ENCODE measurements at places on chromosomes 11 and 22.

- DNase-seq, result no peak
These were observed 3.5 kb upstream of the IFITM3 start for GRCh38 chr11:324156-324555.

- DNase-seq, result peak; percentile 43
These were observed 26.8 kb upstream of the RAG1 start for GRCh38 chr11:36540998-36541397.

DNA sequence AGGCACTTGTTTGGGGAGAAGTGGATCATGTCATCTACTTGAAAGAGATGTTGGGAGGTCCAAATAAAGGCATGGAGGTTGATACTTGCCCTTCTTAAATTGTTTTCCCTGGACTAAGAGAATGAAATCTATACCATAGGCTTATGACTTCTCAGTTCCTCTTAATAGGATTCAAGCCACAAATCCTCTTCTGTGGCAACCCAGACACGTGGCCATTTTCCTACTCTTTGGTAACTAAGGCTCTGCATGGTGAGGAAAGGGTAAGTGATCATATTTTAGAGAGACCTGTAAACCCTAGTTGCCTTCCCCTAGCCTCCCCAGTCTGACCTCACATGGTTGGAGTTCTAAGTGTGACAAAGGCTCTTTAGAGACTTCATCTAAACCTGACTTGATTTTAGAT, 72.9 kb upstream of the CD44 start:
- DNase-seq, result no peak

DNA sequence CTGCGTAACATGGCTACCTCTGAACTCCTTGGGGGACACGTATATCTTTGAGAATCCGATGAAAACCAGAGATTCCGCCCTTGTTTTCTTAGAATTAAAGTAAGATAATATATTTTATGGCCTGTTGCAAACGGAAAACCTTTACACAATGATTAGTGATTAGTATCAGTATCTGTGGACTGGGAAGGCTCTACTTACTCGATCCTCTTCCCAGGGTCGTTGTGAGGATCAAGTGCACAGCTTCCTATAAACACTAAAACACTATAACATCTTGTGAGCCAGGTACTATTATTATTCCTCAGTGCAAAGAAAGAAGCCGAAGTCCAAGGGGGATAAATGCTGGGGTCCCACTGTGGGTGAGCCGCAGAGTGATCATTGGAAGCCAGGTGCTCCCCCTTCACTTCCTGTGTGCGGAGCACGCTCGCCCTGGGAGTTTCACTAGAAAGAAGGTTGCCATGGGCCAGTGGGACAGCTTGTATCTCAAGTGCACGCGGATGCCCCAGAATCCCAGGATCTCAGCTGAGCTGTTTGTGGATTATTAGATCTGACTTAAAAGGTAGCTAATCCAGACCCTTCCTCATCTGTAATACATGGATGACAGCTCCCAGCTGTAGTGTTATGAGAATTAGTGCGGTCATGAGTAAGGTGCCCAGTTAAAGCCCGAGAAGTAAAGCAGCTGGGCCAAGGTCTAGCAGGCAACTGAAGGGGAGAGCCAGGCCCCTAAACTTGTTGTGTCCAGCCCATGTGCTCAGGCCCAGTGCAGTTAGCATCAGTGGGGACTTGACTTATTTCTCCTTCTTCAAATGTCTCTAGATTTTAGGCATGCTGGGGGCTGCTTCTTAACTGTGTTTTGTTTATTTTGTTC, 839 bp downstream of the CBY1 start:
- DNase-seq, result peak; percentile 3
